Mammary epithelial cell (primary cell): ENCODE measurements at places on chromosomes 7 and 10. TPM values are rescaled to one million over a fixed set of nuclear protein-coding genes. Genes with fewer than 3 reads are reported as not detected.
A peak's percentile ranks its signal among the peaks of the same experiment; 100 is the strongest.

DNA sequence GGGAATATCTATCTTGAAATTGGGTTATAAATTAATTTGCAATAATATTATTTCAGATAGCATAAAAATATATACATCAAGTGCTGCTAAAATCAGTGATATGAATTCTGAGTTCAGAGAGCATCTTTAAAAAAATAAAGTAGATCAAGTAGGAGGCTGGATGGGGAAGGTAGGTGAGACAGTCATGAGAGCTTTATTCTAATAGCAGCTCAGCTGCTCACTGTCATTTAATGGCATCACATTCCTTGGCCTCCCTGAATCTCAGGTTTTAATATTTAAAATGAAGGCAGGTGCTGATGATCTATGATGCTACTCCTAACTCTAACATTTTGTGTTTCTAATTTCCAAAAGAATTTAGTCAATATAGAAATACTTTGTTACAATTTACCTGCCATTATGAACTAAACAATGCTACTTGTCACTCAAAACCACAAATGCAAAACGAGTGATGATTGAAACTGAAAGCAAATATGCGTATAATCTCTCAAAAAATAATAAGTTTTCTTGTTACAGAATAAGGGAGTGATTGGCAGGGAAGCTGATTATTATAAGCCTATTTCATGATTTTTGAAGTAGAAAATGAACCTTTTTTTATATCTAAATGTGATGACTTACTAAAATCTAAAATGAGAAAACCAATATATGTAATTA, 147.6 kb upstream of the CSTF2T start:
- DNase-seq, result no peak

GRCh38 chr10:17001961-17002749, 127.5 kb downstream of the CUBN start:
- DNase-seq, result peak; percentile 61

GRCh38 chr10:132616170-132616995, 78.8 kb downstream of the INPP5A start:
- DNase-seq, result no peak

The IGFBP3 gene
- total RNA-seq, result 8.0 TPM

DNA sequence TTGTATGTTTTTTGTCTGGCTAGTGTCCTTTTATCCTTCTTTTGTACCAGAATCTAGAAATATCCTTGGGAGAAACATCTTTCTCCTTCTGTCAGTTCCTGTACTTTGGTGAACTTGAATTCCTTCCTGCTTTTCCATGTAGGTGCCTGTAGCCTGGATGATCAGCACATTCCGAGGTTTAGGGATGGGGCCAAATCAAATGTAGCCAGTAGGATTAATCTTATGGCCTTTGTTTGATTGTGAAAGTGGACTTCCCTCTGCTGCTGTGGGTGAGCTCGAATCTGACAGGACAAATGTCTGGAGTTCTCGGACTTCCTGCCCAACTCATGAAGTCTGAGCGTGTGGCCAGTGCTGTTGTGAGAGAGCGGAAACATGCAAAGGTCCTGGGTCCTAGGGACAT, 33.2 kb upstream of the NAMPT start:
- peak; percentile 49 for DNase-seq

The C10orf67 gene
- 0.16 and 0.35 TPM in 2 replicates for total RNA-seq

GRCh38 chr10:65931291-65932070, 994.4 kb upstream of the LRRTM3 start:
- no peak for DNase-seq

DNA sequence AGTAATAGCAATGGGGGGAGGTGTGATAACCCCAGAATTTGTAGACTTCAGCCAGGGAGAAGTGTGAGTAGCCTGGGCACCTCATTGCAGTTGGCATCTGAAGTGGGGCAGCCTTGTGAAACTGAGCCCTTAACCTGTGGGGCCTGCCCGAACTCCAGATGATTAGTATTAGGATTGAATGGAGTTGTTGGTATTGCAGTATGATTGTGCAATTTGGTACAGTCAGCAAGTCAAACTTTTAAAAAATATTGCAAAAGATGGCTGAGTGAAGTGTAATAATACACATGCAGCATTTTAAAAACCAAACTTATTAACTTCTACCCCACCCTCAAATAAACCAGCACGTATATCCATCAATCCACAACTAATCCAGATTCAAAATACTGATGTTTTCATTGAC, 9.3 kb downstream of the RBM33 start:
- peak; percentile 69 for DNase-seq

The KLF6 gene
- 267 and 268 TPM in 2 replicates for total RNA-seq

GRCh38 chr10:21047096-21047495, 150.0 kb upstream of the NEBL start:
- no peak for DNase-seq

The C10orf88 gene
- 12.3 and 13.5 TPM in 2 replicates for total RNA-seq

GRCh38 chr7:40329601-40330153, 194.9 kb downstream of the SUGCT start:
- DNase-seq, result peak; percentile 49

GRCh38 chr7:132397070-132397469, 179.2 kb downstream of the PLXNA4 start:
- DNase-seq, result no peak

The PLCE1 gene
- 2.2 TPM for total RNA-seq

- DNase-seq, result no peak
These were observed 69.6 kb downstream of the AKAP9 start for GRCh38 chr7:92010215-92010614.

DNA sequence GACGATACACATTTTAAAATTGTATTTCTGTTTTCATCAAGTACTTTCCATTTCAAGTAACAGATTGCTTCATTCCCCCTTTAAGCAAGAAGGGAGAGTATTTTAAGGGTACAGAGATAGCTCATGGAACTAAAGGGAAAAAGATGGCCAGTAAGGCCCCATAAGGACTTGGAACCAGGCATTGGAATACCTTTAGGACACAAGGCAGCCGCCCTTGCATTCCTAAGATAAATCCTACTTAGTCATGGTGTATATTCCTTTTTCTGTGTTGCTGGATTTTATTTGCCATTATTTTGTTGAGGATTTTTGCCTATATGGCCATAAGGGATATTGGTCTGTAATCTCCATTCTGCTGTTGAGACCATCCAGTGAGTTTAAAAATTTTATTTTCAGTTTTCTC, 49.2 kb downstream of the BTRC start:
- no peak for DNase-seq

The DIP2C gene
- 6.0 and 7.1 TPM in 2 replicates for total RNA-seq

The MUC12 gene
- 0.33 and 0.67 TPM in 2 replicates for total RNA-seq

GRCh38 chr7:136342251-136342650, 365.1 kb upstream of the MTPN start:
- DNase-seq, result no peak

DNA sequence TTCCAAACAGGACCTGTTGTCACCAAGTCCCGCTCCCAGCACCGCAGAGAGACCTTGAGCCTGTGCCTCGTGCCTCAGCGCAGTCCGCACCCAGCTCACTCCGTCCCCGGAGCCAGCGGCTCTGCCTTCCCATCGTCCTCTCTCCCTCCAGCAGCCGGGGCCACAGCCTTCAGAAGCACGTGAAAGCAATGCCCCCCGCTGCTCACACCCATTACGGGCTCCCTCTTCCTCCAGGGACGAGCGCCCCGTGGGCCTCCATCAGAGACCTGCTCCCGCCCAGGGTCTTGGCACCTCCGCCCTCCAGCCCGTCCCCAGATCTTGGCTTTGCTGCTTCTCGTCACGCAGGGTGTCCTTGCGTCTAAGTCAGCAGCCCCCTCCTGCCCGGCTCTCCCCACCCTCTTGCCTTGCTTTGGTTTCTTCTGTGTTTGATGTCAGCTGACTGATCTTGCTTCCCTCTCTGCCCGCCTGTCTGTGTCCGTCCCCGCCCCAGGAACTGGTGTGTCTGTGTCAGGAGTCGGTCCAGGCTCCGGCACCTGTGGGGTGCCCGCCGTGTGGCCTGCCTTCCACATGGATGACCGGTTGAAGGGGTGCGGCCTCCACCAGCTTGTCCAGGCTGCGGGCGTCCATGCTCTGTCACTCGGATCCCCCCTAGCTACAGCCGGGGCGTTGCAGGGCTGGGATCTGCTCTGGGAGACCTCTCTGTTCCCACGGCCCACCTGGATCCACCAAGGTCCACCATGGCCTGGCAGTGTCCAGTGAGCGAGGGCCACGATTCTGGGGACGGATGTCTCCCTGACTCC, 61.9 kb downstream of the FOXL3 start:
- DNase-seq, result no peak

The TSPAN33 gene
- 1.8 TPM for total RNA-seq

- DNase-seq, result no peak
These were observed 12.8 kb upstream of the SMKR1 start for GRCh38 chr7:129489491-129489890.

GRCh38 chr10:74194545-74194944, 43.5 kb downstream of the ADK start:
- DNase-seq, result peak; percentile 68

GRCh38 chr7:6435486-6436384, 12.0 kb downstream of the DAGLB start:
- peak; percentile 59 for DNase-seq
